Astrocyte (in vitro differentiated cells and primary cell): ENCODE measurements at places on chromosomes 3 and 15.
A peak's percentile ranks its signal among the peaks of the same experiment; 100 is the strongest.

DNA sequence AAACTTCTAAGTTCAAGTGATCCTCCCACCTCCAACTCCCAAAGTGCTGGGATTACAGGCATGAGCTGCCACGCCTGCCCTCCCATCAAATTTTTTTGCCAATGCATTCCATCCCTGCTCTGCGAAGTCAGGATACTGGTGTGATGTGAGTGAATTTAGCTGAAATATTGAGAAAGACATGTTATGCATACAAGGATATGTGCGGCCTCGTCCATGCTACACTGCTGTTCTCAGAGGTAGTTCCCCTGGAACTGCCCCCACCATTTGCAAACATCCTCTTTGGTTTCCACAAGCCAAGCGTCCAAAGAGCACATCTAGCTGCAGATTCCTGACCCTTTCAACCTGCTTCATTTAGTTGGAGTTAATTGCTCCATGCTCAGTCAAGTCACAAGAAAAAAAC lies 36.5 kb upstream of the BCL2A1 start:
- H3K36me3 ChIP-seq = no peaks in the 10 kb centered on the region
- DNase-seq = no peak
- peaks cover 4% of the 10 kb centered on the region for H3K4me1 ChIP-seq
- H3K4me3 ChIP-seq = no peak overlapping the region
- H3K27ac ChIP-seq = no peak overlapping the region

DNA sequence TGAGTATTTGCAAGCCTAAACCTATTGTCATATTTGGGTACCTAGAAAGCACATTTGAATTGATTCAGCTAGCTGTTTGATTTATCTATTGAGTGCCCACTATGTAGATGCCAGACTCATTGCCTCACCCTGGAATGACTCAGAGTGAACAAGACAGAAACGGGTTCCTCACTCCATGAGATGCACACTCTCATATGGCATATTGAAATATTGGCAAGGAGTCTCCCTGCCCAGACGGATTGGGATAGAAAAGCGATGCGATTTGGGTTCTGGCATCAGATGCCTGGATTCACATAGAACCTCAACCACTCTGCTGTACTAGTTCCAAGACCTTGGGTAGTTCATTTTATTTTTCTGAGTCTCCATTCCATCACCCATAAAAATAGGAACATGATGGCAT lies 22.5 kb downstream of the LRRN1 start:
- H3K36me3 ChIP-seq = no peaks in the 10 kb centered on the region
- no peak overlapping the region for H3K4me3 ChIP-seq
- H3K27me3 ChIP-seq = no peaks in the 10 kb centered on the region
- no peak overlapping the region for H3K27ac ChIP-seq

DNA sequence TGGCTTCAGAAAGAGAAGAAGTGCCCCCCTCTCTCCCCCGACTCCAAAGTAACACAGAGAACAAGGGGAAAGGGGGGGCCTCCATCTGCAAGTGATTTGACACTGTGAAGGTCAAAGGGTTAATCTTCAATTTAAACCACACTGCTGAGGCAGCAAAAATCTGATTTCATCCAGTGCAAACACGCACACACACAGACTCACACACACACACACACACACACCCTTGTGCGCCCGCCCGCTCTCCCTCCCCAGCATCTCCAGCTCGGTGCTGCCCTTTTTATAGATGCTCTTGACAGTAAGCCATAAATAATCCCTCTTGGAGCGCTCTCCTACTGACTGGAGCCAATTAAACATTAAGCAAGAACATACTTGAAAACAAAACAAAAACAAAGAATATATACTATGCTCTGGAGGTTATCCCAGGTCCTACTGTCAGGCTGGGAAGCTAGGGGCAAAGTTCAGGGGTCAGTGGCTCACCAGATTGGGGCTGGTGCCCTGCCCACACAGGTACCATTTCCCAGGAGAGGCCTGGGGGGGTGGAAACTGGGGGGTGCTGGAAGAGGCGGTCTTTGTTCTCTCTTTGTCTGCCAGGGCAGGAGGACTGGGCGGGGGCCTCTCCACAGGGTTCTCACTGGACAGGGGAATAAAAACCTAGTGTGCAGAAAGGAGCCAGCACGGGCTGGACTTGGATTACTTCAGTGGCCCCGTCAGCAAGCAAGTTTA lies 16.3 kb downstream of the BMF start:
- peaks cover 39% of the 10 kb centered on the region for H3K4me1 ChIP-seq
- H3K4me3 ChIP-seq = no peak overlapping the region
- H3K27me3 ChIP-seq = no peaks in the 10 kb centered on the region
- peak; percentile 77 for DNase-seq
- no peak overlapping the region for H3K27ac ChIP-seq

DNA sequence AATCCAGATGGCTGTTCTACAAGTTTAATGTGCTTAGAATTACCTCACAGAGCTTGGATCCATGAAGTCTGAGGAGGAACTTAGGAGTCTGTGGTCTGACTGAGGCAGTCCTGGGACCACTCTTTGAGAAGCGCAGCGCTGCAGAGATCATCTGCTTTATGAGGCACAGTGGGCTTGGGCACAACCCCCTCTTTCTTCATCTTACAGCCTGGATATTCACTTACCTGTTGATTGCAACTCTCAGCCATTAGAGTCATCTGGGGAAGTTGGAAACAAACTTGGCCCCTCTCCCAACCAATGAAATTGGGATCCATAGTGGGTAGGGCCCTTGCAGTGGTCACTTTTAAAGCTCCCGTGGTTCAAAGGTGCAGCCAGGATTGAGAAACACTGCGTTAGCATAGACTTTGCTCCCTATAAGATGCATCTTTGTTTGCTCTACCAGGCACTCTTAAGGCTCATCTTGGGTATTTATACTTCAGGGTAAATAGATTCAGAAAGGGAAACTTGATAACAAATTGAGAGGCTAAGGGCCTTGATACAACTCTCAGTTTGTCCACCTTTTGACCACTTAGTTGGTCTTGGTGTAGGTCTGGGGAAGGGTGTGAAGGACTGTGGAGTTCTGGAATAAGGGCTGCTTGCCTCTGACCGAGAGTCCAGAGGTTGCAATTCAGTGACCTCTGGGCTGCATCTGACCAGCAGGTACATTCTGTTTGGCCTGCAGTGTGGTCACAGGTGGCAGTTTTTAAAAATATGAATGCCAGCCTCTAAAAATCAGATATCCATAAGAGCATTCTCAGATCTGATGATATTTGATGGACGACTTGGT lies 22.8 kb downstream of the FEM1B start:
- no peak overlapping the region for H3K4me3 ChIP-seq
- no peak for DNase-seq
- no peaks in the 10 kb centered on the region for H3K27me3 ChIP-seq

GRCh38 chr3:123018683-123019082 lies 8.9 kb downstream of the SEMA5B start:
- DNase-seq = no peak
- no peaks in the 10 kb centered on the region for H3K36me3 ChIP-seq
- no peaks in the 10 kb centered on the region for H3K4me1 ChIP-seq
- H3K27me3 ChIP-seq = peaks cover 62% of the 10 kb centered on the region
- H3K27ac ChIP-seq = no peak overlapping the region
- H3K4me3 ChIP-seq = no peak overlapping the region

- H3K4me3 ChIP-seq = no peak overlapping the region
- no peak overlapping the region for H3K27ac ChIP-seq
- H3K4me1 ChIP-seq = no peaks in the 10 kb centered on the region
- no peak for DNase-seq
Observed at GRCh38 chr15:61681038-61681418, 379.2 kb downstream of the VPS13C start.
